Fibroblast of lung (primary cell): ENCODE measurements at places on chromosomes 3 and 15. TPM values are rescaled to one million over a fixed set of nuclear protein-coding genes. Genes with fewer than 3 reads are reported as not detected.

Gene KCNMB2
- 0.17 and 0.26 TPM in 2 replicates for total RNA-seq

Gene ABI3BP
- total RNA-seq: 4.8 and 6.2 TPM in 2 replicates

Gene UROC1
- not detected in 2 replicates for total RNA-seq

Gene KIF15
- 2.1 and 3.8 TPM in 2 replicates for total RNA-seq

Gene PRRT3
- 1.5 and 3.8 TPM in 2 replicates for total RNA-seq

Gene PROS1
- 33.0 and 48.8 TPM in 2 replicates for total RNA-seq

Gene KATNBL1
- total RNA-seq: 35.0 and 39.8 TPM in 2 replicates

GRCh38 chr3:83868909-83869567 lies 1089.8 kb upstream of the CADM2 start:
- H3K27ac ChIP-seq: no peak overlapping the region
- H3K4me3 ChIP-seq: no peak overlapping the region
- no peak for DNase-seq

DNA sequence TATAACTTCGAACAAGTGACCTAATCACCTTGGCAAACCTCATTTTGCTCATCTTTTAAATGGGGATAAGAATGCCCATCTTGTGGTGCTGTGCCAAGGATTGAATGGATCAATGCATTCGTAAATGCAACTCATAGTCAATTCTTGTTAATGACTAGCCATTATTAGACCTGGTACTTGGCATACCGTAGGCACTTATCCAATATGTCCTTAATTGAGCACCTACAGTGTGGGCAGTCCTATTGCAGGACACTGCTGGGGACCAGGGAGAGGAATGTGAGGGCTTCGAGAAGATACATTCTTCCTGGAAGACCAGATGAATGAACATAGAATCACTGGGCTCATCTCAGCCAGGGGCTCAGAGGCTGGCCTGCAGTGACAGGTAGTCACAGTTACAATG lies 177.2 kb upstream of the TLE3 start:
- H3K36me3 ChIP-seq: no peaks in the 10 kb centered on the region
- no peak overlapping the region for H3K27ac ChIP-seq
- no peaks in the 10 kb centered on the region for H3K27me3 ChIP-seq
- peaks cover 14% of the 10 kb centered on the region for H3K4me1 ChIP-seq
- no peak for DNase-seq

GRCh38 chr3:7249493-7250076 lies 388.7 kb downstream of the GRM7 start:
- no peaks in the 10 kb centered on the region for H3K4me1 ChIP-seq
- no peak overlapping the region for H3K4me3 ChIP-seq
- no peaks in the 10 kb centered on the region for H3K27me3 ChIP-seq
- no peaks in the 10 kb centered on the region for H3K36me3 ChIP-seq
- H3K27ac ChIP-seq: no peak overlapping the region

DNA sequence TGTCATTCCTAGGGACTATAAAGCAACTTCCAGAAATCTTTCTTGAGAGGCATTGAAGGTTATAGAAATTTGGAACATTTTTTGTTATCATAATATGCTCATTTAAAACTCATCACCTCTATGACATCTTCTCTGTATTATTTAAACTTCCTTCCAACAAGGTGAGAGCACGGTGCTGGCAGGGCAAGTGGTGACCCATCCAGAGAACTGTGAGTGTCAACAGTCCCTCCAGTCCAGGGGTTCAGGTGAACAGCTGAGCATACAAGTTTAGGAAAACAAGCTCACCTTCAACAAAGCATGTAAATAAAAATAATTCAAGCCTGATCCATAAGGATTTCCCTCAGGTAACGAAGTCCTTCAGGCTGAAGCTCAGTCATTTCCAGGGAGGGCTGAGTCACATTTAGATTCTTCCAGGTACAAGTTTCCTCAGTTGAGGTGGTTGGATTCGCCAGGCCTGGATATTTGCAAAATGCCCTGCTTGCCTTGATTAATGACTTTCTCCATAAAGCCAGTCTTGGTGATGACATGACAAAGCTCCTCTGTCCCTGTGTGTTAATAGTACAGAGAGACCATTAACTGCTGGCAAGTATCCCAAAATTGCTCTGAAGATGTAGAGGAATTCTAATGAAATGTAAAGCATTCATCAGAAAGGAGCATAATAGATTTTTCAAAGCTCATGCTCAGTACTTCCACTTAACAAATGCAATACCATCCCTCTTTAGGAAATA lies 263.6 kb upstream of the GADL1 start:
- H3K27me3 ChIP-seq: no peaks in the 10 kb centered on the region
- no peaks in the 10 kb centered on the region for H3K36me3 ChIP-seq
- no peak overlapping the region for H3K4me3 ChIP-seq
- H3K27ac ChIP-seq: no peak overlapping the region

DNA sequence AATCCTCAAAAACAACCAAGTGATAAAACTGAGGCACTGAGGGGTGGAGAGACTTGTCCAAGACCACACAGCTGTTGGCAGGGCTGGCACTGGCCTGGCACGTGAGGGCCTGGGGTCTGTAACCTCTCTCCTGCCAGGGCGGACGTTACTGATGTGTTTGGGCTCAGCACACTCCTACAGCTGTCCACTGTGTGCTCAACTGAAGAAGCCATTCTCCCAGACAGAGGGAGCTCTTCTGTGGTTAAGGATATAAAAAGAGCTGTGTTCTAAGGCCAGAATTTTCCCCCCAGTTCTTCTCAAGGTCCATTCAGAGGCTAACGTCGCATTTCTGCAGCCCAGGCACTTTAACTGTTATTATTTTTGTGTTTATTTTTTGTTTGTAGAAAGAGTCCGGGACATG lies 429.0 kb upstream of the ATP11B start:
- H3K36me3 ChIP-seq: no peaks in the 10 kb centered on the region
- no peak overlapping the region for H3K4me3 ChIP-seq
- no peaks in the 10 kb centered on the region for H3K4me1 ChIP-seq
- no peak for DNase-seq
- H3K27ac ChIP-seq: no peak overlapping the region

DNA sequence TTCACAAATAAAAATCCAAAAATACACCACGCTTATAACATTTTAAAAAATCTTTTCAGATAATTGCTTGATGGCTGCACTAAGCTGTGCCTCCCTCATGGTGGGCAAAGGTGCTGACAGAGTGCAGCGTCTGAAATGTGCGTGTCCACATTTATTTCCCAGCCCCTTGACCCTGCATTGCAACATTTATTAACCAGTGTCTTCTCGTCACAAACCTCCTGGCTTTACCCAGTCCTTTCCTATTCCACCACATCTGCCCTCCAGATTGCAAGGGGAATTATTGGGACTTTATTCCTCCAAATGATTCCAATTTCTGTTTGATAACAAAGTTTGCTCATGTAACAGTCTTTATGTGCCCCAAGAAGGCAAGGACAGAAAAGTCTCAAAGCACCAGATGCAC lies 5.5 kb downstream of the RASGRP1 start:
- no peaks in the 10 kb centered on the region for H3K36me3 ChIP-seq
- H3K4me3 ChIP-seq: no peak overlapping the region
- H3K27ac ChIP-seq: no peak overlapping the region
- H3K4me1 ChIP-seq: no peaks in the 10 kb centered on the region

GRCh38 chr3:12831301-12831866 lies 10.0 kb downstream of the RPL32 start:
- no peaks in the 10 kb centered on the region for H3K27me3 ChIP-seq
- H3K4me1 ChIP-seq: no peaks in the 10 kb centered on the region
- H3K27ac ChIP-seq: no peak overlapping the region

- no peak overlapping the region for H3K4me3 ChIP-seq
- no peak for DNase-seq
- H3K4me1 ChIP-seq: no peaks in the 10 kb centered on the region
Measured at GRCh38 chr3:36859494-36859893, 85.4 kb downstream of the TRANK1 start.

DNA sequence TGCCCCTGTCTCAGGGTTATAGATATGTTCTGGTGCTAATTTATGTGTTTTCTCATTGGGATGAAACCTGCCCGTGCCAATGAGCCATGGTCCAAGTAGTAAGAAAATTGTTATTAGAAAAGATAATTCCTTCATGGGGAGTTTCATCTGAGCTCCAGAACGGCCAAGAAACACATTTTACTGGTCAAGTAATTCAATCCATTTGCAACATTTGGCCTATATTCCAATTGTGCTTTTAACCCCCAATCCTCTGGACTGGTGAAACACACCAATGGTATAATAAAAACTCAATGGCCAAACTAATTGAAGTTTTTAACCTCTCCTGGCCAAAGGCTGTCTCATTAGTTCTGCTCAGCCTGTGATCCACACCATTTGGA lies 53.7 kb upstream of the XCR1 start:
- DNase-seq: no peak
- H3K27me3 ChIP-seq: no peaks in the 10 kb centered on the region
- no peaks in the 10 kb centered on the region for H3K36me3 ChIP-seq
- H3K4me3 ChIP-seq: no peak overlapping the region
- peaks cover 6% of the 10 kb centered on the region for H3K4me1 ChIP-seq

- H3K4me1 ChIP-seq: peaks cover 5% of the 10 kb centered on the region
- no peak overlapping the region for H3K27ac ChIP-seq
- H3K27me3 ChIP-seq: no peaks in the 10 kb centered on the region
- no peaks in the 10 kb centered on the region for H3K36me3 ChIP-seq
- no peak for DNase-seq
Measured at GRCh38 chr3:71984843-71985613, 200.1 kb upstream of the PROK2 start.

GRCh38 chr15:25785641-25786025 lies 77.5 kb downstream of the ATP10A start:
- no peaks in the 10 kb centered on the region for H3K27me3 ChIP-seq
- peaks cover 36% of the 10 kb centered on the region for H3K4me1 ChIP-seq
- no peaks in the 10 kb centered on the region for H3K36me3 ChIP-seq
- H3K27ac ChIP-seq: peak overlapping the region; percentile 97
- no peak overlapping the region for H3K4me3 ChIP-seq
- no peak for DNase-seq

GRCh38 chr3:157408499-157409149 lies 28.0 kb upstream of the PTX3 start:
- H3K27me3 ChIP-seq: no peaks in the 10 kb centered on the region
- H3K4me3 ChIP-seq: no peak overlapping the region
- no peak overlapping the region for H3K27ac ChIP-seq
- H3K36me3 ChIP-seq: no peaks in the 10 kb centered on the region

- H3K27me3 ChIP-seq: no peaks in the 10 kb centered on the region
- peaks cover 6% of the 10 kb centered on the region for H3K4me1 ChIP-seq
- H3K36me3 ChIP-seq: no peaks in the 10 kb centered on the region
Measured at GRCh38 chr15:45201557-45201859, 13.7 kb upstream of the SHF start.

- no peaks in the 10 kb centered on the region for H3K27me3 ChIP-seq
- H3K27ac ChIP-seq: no peak overlapping the region
- no peak overlapping the region for H3K4me3 ChIP-seq
- DNase-seq: no peak
- H3K36me3 ChIP-seq: no peaks in the 10 kb centered on the region
- H3K4me1 ChIP-seq: peaks cover 3% of the 10 kb centered on the region
Measured at GRCh38 chr3:23254835-23255234, 51.7 kb downstream of the UBE2E2 start.
